ENCODE measurements at places on chromosomes 3 and 15. TPM values are rescaled to one million over a fixed set of nuclear protein-coding genes. Genes with fewer than 3 reads are reported as not detected.
A peak's percentile ranks its signal among the peaks of the same experiment; 100 is the strongest.

DNA sequence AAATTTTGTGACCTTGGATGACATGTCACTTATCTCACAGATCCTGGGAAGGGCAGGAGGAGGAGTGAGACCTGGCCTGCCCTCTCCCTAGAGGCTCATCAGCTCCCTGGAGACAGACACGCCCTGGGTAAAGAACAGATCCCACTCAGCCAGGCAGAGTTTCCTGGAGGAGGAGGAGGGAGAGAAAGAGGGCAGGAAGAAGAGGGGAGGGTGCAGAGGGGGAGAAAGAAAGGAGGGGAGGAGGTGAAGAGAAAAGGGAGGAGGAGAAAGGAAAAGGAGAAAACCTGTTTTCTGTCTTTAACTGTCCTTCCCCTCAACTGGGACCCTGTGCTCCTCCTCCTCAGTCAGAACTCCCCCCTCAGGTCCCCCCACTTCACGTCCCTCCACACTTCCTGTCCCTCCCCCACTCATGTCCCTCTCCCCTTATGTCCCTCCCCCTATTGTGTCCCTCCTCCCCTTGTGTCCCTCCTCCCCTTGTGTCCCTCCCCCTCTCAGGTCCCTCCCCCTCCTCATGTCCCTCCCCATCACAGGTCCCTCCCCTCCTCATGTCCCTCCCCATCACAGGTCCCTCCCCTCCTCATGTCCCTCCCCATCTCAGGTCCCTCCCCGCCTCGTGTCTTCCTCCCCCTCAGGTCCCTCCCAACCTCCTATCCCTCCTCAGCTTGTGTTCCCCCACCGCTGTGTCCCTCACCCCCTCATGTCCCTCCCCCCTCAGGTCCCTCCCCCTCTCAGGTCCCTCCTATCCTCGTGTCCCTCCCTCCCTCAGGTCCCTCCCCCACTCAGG, 52.3 kb upstream of the CGNL1 start:
- no peak for DNase-seq

- DNase-seq, result no peak
Measured at GRCh38 chr3:53646723-53647122, 152.3 kb downstream of the CACNA1D start.

DNA sequence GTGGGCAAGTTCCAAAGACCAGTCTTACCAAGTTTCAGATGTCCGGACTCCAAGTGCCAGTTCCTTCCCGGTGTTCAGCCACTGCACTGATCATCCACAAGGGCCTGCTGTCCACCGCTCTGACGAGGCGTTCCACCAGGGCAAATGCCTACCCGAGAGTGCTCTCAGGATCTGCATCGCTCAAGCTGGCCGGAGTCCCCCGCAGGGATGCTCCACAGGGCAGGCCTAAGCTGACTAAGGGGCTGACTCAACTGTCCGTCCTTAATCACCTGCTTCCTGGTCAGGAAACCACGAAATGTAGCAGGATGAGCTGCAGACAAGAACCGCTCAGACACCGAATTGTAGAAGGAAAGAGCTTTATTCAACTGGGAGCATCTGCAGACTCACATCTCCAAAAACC, 341.6 kb downstream of the KCNH8 start:
- DNase-seq, result no peak

DNA sequence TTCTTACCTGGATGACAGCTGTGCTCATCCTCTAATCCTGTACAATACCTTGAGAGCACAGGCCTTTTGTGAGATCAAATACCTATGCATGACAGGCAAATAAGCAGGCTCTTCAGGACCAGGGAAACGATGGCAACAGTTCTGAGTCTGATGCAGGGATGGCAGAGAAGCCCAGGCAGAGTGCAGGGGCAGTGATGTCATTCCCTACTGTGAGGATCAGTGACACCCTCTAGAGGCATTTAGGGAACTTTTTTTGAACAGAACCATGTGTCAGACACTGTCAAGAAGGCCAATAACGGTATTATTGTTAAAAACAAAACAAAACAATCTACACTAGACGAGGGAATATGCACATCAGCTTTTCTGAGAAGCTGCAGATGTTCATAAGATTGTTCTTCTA, 314.8 kb upstream of the CTDSPL start:
- DNase-seq, result peak; percentile 7

- DNase-seq, result no peak
Measured at GRCh38 chr3:127762077-127762786, 60.1 kb downstream of the MGLL start.

GRCh38 chr3:189103208-189103607, 68.6 kb upstream of the TPRG1 start:
- no peak for DNase-seq

- no peak for DNase-seq
Measured at GRCh38 chr3:19595884-19596283, 338.1 kb downstream of the EFHB start.

DNA sequence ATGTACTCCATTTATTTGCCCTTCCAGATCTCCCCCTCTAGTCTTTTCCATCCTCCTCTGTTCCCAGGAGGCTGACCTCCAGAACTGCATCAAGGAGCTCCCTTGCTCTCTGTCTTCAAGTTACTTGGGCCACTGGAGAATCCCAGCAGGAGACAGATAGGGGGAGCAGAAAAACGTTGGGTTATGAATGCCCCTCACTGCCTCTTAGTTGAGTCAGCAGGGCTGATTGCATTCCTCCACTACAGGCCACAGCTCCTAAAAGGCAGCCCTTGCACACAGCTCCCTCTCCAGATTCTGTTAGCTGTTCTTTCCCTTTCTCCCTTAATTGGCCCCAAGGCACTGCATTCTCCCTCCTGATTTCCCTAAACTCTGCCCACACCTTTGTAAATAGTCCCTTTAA, 12.4 kb upstream of the CEP152 start:
- DNase-seq, result no peak

- DNase-seq, result no peak
Measured at GRCh38 chr3:102057781-102058421, 208.6 kb downstream of the NFKBIZ start.

- no peak for DNase-seq
Measured at GRCh38 chr15:63191895-63192618, 2.7 kb downstream of the RAB8B start.

DNA sequence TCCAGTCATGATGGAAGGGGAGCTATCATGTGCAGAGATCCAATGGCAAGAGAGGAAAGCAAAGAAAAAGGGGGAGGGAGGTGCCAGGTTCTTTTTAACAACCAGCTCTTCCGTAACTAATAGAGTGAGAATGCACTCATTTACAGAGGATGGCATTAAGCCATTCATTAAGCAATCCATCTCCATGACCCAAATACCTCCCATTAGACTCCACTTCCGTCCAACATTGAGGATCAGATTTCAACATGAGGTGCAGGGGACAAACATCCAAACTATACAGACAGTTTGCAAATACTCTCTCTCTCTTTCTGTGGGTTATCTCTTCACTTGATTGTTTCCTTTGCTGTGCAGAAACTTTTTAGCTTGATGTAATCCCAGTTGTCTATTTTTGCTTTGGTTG, 21.2 kb downstream of the ZDHHC23 start:
- peak; percentile 4 for DNase-seq

DNA sequence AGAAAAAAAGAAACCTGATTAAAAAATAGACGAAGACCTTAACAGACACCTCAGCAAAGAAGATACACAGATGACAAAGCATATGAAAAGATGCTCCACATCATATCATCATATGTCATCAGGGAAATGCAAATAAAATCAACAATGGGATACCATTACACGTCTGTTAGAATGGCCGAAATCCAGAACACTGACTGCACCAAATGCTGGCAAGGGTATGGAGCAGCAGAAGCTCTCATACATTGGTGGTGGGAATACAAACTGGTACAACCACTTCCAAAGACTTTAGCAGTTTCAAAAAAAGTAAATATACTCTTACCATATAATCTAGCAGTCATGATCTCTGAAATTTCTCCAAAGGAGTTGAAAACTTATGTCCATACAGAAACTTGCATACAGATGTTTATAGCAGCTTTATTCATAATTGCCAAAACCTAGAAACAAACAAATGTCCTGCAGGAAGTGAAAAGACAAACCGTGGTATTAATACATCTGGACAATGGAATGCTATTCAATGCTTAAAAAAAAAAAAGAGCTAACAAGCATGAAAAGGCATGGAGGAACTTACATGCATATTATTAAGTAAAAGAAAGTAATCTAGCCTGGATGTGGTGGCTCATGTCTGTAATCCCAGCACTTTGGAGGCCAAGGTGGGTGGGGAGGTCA, 107.4 kb downstream of the HES1 start:
- no peak for DNase-seq

GRCh38 chr3:186815435-186815834, 9.2 kb upstream of the RFC4 start:
- DNase-seq, result no peak

- DNase-seq, result peak; percentile 12
Measured at GRCh38 chr3:109224333-109224732, 87.8 kb downstream of the C3orf85 start.

DNA sequence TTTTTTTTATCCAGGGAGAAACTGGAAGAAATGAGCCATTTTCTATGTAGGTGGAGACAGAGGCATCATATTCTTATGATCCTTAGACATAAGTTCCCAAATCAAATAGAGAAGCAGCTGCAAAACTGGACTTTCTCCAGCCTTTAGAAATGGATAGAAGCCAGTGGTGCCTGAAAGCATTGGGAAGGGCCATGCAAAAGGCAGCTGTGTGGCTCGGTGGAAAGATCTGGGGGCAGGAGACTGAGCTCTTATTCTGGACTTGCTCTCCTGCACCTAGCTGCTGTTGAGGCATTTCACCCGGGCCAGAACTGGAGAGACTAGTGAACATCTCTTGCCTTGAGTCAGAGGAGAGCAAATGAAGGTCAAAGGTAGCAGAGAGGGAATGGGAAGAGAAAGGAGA, 73.1 kb downstream of the TFG start:
- DNase-seq, result no peak

GRCh38 chr15:83766339-83766738, 112.4 kb downstream of the ADAMTSL3 start:
- DNase-seq, result no peak

DNA sequence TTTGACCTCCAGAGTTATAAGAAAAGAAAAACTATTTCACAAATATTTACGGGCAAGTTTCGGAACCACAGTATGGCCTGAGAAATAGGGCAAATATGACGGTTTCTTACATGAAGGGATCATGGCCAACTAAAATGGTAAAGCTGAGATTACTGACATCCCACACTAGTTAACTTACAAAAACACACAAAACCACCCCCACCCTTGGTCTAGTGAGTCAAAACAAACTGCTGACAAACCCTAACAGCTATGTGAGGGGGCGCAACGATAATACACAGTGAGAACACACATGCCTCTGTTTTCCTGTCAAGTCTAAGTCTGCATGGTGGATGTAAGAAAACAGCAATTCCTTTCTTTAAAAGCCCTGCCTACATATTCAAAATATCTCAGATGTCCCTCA, 32.3 kb downstream of the CBLB start:
- peak; percentile 20 for DNase-seq

GRCh38 chr3:131216330-131216729, 165.2 kb upstream of the NUDT16 start:
- no peak for DNase-seq

DNA sequence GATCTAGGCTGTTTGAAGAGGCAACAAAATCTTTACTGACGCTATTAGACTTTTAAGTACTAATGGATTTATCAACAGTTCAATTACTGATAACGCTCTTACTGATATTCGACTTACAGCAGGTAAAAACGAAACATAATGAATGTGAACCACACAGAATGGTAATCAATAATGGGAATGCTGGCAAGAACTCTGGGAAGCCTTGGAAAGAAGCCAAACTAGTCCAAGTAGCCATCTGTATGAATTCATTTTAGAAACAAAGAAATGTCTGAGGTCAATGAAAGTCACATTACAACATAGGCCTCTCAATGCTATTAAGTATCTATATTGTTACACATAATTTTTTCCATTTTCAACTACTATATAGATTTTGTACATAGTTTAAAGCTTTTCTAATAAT, 130.0 kb downstream of the DMXL2 start:
- DNase-seq, result peak; percentile 10

- DNase-seq, result no peak
Measured at GRCh38 chr3:187015903-187016638, 85.7 kb downstream of the ST6GAL1 start.

- no peak for DNase-seq
Measured at GRCh38 chr15:56891852-56892440, 26.5 kb upstream of the TCF12 start.

- no peak for DNase-seq
Measured at GRCh38 chr3:24387000-24387399, 107.7 kb downstream of the THRB start.

GRCh38 chr3:45409369-45409768, 21.0 kb downstream of the LARS2 start:
- DNase-seq, result no peak

GRCh38 chr15:51099185-51099584, 4.5 kb upstream of the TNFAIP8L3 start:
- DNase-seq, result no peak

Gene IGSF10
- 0.16 TPM for polyA plus RNA-seq

Gene PIAS1
- polyA plus RNA-seq, result 27.8 TPM

Gene TMEM45A
- polyA plus RNA-seq, result 22.7 TPM

Gene CCDC9B
- 1.3 TPM for polyA plus RNA-seq

Gene RTP1
- polyA plus RNA-seq, result not detected

Gene DUOX1
- polyA plus RNA-seq, result 0.03 TPM

Gene NOX5
- not detected for polyA plus RNA-seq

Gene EPHB1
- polyA plus RNA-seq, result 0.13 TPM

Gene C3orf49
- not detected for polyA plus RNA-seq

All from HepG2 (cell line).